DMS79 (cell line): ENCODE measurements at places on chromosomes 3 and 15.
A peak's percentile ranks its signal among the peaks of the same experiment; 100 is the strongest.

GRCh38 chr15:79923515-79924169, 26.8 kb upstream of the MTHFS start:
- DNase-seq = peak; percentile 81

- DNase-seq = no peak
Measured at GRCh38 chr3:134327594-134327975, 46.7 kb downstream of the AMOTL2 start.

GRCh38 chr15:75335313-75335704, 554 bp upstream of the COMMD4 start:
- no peak for DNase-seq

DNA sequence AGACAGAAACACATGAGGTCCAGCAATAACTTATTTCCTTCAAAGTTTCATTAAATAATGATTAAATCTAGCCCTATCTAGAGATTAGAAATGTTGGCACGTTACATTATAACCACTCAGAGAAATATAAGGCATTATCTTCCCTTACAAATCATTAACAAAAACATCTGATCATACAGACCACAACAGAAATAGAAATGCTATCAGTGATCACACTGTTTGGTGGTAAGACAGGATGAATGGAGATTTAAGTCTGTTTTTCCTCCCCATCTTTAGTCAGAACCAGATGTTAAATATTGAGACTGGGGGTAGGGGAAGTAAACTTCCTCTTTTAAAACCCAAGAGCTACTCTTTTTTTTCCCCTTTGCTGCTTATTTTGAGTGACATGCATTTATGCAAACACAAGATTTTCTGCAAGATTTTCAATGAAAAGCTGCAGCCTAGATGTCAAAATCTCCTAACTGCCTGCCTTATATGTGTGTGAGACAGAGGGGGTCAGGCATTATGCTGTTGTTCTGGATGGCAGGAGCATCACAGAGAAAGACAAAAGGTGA, 70.4 kb downstream of the CBLB start:
- DNase-seq = no peak

- DNase-seq = no peak
Measured at GRCh38 chr3:177137774-177138705, 59.2 kb downstream of the TBL1XR1 start.
